PC-3 (cell line): ENCODE measurements at places on chromosomes 12 and 14. TPM values are rescaled to one million over a fixed set of nuclear protein-coding genes. Genes with fewer than 3 reads are reported as not detected.

GRCh38 chr12:112973011-112973735, 5.1 kb upstream of the OAS2 start:
- no peak for DNase-seq

Gene RAB5B
- 48.8 and 50.6 TPM in 2 replicates for total RNA-seq

DNA sequence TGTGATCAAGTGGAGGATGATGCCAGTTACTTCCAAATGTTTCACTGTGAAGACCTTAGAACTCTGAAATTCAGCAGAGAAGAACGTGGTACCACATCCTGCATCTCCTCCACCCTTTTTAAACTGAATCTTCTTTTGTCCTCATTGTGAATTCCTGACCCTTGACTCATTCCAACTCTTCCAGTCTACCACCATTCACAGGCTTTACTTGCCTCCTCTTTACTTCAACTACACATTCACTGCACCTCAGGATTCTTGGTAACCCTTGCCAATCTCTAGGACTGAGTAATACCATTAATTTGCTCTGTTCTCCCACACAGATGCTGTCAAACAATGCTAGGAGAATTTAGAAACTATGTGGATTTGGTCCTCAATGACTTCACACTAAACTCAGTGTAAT, 37.3 kb downstream of the PPP1R12A start:
- peak; percentile 94 for DNase-seq

Gene BICDL1
- total RNA-seq, result 3.6 and 5.8 TPM in 2 replicates

Gene NPAS3
- total RNA-seq, result 0.36 and 1.2 TPM in 2 replicates

- no peak for DNase-seq
These were observed 470.2 kb downstream of the BTG1 start for GRCh38 chr12:91675401-91675800.

DNA sequence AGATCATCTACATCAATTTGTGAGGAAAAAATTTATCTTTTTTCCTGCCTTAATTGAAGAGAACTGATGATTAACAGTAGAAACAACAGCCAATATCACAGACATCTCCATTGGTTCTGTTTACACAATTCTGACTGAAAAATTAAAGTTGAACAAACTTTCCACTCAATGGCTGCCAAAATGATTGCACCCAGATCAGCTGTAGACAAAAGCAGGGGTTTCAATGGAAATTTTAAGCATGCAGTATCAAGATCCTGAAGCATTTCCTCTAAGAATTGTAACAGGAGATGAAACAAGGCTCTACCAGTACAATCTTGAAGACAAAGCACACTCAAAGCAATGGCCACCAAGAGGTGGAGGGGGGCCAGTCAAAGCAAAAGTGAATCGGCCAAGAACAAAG, 231.6 kb upstream of the KRR1 start:
- DNase-seq, result no peak

Gene UBE3B
- 25.7 and 35.6 TPM in 2 replicates for total RNA-seq

DNA sequence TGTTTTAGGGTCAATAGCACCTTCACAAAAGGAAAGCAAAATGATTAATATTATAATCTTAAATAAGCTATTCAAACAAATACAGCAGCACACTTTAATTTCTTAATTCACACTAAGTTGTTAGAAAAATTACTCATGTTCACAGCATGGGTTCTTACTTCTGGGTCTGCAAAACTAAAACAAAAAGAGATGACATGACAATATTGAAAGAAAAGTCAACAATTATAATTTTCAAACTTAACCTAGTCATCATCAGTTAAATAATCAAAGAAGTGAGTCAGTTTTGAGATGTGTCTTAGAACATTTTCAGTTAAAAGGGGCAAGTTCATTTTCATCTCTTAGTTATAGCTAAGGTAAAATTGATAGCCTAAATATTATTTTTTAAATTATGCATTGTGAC, 47.7 kb upstream of the RMST start:
- no peak for DNase-seq

Gene RPL41
- 3,106 and 3,551 TPM in 2 replicates for total RNA-seq

- DNase-seq, result no peak
These were observed 38.8 kb downstream of the FBXO21 start for GRCh38 chr12:117151403-117152031.

DNA sequence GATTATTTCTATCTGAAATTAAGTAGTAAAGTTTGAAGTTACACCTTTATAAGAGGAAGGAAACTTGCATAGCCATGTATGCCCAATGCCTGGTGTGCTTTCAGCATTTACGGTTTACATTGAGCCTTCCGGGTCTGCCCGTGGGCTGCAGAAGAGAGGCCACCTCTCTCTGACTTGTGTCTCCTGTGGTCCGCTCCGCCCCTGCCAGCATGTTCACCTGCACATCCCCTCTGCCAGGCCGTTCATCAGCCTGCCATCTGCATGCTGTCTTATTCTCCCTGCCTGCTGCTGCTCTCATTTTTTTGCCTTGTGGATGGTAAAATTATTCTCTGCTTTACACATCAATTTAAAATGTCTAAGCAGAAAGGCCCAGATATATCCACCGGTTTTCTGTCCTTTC, 41.5 kb upstream of the DYNC1H1 start:
- DNase-seq, result no peak

Gene BTBD6
- 104 and 119 TPM in 2 replicates for total RNA-seq

DNA sequence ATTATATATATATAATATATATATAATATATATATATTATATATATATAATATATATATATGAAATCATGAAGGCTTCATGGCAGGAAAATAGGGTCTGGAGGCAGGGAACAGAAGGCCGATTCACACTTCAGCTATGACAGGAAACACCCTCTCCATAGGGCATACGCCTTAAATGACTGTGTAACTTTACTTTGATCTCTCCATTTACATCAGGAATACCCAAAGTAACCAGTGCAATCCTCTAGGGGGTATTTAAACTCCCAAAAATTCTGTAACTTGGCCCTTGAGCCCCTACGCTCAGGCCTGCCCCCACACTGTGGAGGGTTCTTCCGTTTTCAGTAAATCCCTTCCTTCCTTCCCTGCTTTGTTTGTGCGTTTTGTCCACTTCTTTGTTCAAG, 40.4 kb upstream of the PPP2R5C start:
- DNase-seq, result no peak

DNA sequence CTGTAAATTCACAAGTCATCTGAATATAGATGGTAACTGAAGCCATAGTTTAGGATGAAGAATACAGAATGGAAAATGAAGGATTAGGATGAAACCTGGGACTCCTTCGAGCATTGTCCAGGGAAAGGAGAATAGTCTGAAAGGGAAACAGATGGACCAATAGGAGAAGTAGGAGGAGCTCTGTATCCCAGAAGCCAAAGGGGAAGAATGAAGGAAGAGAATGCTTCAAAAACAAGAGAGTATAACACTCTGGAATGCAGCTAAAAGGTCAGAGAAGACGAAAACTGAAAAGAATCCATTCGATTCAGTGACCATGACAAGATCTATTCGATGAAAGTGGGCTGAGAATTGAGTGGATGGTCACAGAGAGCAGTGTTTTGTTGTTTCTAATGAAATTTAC, 1.0 kb downstream of the GMFB start:
- peak; percentile 57 for DNase-seq

DNA sequence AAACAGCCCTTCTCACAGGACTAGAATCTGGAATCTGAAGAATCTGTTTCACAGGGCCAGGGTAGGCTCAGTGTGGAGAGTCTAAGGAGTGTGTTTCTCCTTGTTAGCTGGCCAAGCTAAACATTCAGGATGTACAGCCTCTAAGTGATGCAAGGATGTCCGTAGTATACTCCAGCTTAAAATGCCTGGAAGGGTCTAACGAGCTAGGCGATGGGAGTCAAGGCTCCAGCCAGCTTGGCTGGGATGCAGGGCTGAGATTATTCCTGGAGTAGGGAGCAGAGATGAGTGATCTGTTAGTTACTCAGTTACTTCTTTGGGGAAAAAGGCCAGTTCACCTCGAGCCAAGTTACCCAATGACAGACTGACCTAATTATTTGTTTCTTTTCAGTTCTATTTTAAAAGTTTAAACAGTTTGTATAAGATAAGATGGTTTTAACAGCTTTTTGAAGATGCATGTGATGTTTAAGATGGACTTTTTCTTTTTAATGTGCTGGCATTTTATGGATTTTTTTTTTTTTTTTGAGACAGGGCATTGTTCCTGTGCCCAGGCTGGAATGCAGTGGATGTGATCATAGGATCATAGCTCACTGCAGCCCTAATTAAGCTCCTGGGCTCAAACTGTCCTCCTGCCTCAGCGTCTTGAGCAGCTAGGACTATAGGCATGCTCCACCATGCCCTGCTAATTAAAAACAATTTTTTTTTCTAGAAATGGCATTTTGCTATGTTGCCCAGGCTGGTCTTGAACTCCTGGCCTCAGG, 41.1 kb downstream of the SYNE2 start:
- DNase-seq, result no peak

- DNase-seq, result peak; percentile 23
These were observed 15.9 kb downstream of the NCOR2 start for GRCh38 chr12:124551268-124552144.

GRCh38 chr12:111322336-111323250, 46.3 kb downstream of the PHETA1 start:
- no peak for DNase-seq
